Mammary epithelial cell (primary cell): ENCODE measurements at places on chromosomes 1 and 21.

DNA sequence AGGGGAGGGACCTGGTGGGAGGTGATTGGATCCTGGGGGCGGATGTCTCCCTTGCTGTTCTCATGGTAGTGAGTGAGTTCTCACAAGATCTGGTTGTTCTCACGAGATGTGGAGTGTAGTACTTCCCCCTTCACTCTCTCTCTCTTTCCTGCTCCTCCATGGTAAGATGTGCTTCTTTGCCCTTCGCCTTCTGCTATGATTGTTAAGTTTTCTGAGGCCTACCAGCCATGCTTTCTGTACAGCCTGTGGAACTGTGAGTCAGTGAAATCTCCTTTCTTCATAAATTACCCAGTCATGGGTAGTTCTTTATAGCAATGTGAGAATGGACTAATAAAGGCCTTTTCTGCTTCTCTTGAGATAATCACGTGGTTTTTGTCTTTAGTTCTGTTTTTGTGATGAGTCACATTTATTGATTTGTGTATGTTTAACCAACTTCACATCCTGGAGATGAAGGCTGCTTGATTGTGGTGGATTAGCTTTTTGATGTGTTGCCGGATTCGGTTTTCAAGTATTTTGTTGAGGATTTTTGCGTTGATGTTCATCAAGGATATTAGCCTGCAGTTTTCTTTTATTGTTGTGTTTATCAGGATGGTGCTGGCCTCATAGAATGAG, 45.5 kb downstream of the RABGAP1L start:
- no peak for DNase-seq

DNA sequence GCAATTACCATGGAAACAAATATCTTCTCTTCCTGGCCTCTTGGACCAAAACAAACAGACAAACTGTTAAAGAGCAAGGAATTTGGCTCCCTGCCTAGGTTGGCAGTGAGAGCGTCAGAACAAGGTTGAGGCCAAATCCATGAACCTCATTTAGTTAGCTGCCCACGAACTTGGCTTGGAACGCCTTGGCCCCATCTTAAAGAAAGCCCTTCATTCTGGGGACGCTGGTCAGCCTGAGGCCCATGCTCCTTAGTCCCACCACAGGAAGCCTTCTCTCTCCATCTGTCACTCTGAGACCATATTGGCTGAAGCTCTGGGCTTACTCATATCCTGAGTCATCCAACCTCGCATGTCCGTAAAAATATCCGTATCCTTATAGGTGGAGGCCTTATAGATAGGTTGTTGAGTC, 62.4 kb upstream of the DIRAS3 start:
- DNase-seq = peak; percentile 87

DNA sequence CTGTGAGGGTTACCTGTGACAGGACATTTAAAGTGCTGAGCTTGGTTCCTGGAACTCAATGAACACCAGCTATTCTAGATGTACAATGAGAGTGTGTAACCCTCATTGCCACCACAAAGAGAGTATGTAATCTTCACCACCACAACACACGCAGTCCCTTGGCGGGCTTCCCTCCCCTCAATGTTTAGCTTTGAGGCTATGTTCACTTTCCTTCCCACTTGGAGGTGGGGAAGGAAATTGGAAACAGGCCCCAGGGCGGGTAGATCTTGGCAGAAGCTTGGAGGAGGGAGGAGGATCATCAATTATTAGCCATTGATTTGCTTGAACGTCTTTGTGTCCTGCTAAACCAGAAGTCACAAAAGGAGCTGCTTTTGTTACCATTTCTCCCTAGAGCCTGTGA, 8.3 kb upstream of the COL16A1 start:
- DNase-seq = no peak

- DNase-seq = no peak
Observed at GRCh38 chr1:186780076-186780475, 48.7 kb upstream of the PLA2G4A start.

- DNase-seq = peak; percentile 100
Observed at GRCh38 chr1:218496561-218496960, 151.4 kb downstream of the TGFB2 start.

- peak; percentile 31 for DNase-seq
Observed at GRCh38 chr1:25245809-25246599, 1.2 kb downstream of the RSRP1 start.

- DNase-seq = no peak
Observed at GRCh38 chr1:173117108-173117633, 66.4 kb upstream of the TNFSF18 start.

DNA sequence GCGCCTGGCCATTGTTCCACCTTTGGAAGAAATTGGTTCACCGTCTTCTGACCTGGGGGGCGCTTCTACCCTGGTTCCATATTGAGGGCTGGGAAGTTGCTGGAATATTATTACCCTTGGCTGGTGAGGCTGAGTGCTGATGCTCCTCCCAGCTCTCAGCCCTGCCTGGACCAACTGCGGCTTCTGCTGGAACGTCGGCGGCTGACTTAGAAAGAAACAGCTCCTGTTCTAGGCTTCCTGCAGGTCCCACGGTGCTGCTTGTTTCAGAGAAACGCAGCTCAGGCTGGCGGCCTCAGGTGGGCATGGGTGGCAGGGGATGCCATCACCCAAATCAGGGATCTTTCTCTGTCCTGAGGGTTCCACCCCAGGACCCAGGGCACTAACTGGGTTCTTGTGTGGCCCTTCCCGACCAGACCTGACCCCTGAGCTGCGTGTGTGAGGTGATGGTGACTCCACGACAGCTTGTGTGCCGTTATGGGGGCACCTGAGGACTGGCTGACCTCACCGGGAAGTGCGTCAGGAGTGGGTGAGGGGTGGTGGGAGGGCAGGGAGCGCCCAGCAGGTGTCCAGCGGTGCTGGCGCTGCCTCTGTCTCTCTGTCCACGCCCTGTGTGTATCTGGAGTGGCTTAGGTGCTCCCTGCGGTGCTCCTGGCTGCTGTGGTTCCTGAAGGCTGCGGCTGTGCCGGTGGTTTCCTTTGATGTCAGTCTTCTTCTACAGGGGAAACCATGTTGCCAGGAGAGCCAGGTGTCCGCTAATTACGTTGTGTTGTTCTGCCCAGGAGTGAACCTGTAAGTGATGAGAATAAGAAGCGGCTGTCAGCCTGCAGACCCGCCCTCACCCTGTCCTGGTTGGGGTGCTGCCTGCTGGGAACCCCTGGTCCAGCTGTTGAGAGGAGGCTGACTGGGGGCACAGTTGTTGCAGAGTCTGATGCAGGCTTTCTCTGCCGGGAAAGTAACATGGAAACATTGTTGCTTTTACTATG, 8.9 kb downstream of the SKI start:
- no peak for DNase-seq

DNA sequence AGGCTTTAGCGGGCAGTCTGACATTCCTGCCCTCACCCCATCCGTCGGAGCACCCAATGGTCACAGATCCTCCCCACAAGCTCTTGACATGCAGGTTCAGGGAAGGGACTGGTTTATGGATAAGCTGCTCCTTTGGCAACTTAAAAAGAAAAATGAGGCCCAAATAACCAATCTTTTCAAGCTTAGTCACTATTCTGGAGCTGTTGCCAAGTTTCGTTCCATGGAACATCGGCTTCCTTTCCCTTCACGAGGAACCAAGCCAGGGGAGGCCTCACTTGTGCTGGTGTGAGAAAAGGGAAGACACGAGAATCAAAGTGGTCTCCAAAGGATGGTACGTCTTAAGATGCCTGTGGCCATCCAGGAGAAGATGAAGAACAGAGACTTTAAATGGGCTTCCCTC, 46.1 kb upstream of the LPAR3 start:
- no peak for DNase-seq

- no peak for DNase-seq
Observed at GRCh38 chr1:181049378-181049777, 15.6 kb downstream of the MR1 start.

DNA sequence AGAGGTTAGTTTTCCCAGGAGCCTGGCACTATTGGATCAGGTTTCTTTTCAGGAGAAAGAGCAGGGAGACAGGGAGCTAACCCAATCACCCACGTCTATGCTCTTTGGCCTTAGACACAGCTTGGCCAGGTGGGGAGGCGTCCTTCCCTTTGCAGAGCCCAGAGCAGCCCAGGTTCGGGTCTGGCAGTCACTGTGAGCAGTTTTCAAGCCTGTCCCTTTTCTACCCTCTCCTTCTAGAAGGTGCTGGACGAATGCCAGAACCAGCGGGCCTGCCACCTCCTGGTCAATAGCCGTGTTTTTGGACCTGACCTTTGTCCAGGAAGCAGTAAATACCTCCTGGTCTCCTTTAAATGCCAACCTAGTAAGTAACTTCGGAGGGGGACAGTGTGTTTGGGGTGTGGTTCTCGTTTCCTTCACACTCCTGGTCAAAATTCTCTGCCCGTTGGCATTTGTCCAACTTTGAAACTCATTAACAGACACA, 44.9 kb downstream of the EVA1C start:
- no peak for DNase-seq

GRCh38 chr1:167248707-167249642, 28.3 kb downstream of the POU2F1 start:
- DNase-seq = no peak

- no peak for DNase-seq
Observed at GRCh38 chr1:227912866-227913265, 34.9 kb downstream of the WNT9A start.

- peak; percentile 17 for DNase-seq
Observed at GRCh38 chr21:34333121-34333739, 30.6 kb upstream of the KCNE2 start.

DNA sequence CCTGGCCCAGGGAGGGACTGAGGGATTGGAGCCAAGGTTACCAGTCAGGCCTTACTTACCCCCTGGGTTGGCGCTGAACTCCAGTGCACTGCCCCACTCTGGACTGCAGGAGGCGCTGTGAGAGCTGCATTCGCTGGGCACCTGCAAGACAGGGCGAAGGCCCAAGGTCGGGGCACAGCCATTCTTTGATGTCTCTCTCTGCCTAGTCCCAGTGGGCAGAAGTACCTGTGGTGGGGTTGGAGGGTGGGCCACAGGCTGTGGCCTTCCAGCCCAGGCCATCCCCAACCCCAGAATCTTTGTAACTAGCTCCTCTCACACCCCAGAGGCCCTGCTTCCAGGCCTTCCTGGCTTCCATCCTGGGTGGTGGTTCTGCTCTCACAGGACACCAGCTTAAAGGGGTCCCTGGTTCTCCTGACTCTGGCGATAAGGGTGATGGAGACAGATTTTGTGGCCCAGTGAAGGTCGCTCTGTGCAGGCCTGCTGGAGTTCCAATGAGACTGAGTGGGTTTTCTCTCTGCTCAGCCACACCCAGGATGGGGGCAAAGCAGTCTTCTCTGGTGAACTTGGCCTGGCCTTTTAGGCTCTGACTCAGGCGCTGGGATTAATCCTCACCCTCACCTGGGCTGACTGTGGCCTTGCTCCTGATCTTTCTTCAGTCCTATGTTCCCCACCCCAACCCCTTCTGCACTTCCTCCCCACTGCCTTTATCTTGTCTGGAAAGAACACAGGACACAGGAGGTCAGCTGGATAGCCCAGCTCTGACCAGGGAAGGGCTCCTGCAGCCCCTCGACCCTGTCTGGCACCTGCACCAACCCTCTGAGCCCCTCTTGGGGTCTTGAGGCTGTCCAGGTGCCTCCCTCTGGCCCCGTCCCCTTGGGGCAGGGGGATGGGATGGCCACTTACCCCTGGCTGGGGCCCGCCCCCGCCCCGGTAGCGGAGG, 954 bp downstream of the MYOG start:
- no peak for DNase-seq

DNA sequence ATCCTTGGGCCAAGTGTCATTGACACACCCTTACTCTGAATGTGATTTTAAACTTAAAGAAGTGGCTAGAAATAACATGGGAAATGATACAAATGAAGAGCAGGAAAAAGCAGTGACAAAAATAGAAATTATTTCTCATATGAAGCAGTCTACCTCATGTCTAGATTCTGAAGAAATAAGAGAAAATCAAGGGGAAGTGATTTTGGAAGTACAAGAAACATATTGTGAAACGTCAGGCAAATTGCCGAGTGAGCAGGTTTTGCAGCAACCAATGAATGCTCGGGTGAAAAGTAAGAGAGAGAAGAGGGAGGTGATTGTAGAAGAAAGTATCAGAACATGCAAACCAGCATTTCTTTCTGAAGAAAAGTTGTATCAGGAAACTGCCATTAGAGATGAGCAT, 130.7 kb downstream of the MACF1 start:
- DNase-seq = no peak

- peak; percentile 61 for DNase-seq
Observed at GRCh38 chr1:109239409-109240068, 9.8 kb upstream of the CELSR2 start.

GRCh38 chr1:29974316-29974724, 738.0 kb downstream of the PTPRU start:
- DNase-seq = peak; percentile 91

DNA sequence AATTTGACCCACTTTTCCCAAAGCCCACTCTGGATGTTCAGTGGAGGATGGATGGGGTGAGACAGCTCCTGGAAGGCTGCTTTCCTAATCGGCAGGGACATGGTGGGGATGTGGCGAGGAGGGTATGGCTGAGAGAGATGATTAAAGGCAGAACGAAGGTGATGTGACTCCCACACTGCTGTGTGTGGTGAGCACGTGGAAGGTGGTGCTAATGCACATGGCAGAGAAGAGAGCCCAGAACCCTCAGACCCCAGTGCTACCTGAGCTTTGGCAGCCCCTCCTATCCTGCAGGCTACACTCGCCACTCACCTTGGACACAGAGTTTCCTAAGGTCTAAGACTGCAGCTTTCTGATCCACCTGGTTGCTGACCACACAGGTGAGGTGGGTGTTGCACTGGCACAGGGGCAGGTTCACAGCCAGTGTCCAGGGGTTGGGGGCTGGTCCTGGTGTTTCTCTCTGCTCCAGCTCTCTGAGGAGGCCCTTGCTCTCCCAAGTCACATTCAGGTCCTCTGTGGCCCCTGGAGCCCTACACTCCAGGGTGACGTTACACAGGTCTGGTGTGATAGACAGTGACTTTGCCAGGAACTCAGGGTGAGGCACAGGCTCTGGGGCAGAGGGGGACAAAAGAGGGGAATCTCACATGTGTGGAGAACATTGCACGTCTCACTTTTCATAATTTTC, 151.4 kb upstream of the ETV3 start:
- no peak for DNase-seq

DNA sequence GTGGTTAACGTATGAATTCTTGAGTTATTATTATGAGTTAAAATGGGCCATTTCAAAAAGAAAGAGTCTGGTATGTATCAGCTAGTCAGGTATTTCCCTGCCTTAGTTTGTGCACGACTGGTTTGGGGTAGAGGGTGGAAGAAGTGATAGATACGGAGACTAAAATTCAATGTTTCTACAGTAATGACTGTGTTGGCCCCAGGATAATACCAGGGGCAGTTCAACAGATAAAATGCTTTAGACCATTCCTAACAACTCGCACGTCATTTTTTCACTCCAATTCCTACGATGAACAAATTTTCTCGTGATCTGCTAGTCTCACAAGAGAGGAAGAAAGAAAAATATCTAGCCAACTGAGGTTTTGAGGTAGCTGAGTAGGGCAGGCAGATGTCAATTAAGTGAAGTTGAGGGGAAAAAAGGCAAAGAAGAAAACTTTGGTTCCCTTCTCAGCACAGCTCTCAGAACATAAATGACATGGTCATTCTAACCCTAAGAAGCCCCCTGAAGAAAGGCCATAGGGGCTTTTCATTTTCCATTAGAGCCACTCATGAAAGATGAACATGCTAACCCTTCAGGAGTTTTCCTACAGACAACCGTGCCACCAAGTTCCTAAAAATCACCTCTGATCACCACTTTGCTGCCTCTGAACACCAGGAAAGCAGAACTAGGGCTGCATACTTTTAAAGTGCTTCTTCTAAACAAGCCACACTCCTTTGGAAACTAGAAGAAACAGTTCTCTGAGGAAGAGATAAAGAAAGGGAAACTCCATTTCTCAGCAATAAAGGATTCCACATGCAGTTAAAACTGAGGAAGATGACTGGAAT, 5.6 kb downstream of the MCOLN2 start:
- DNase-seq = no peak

- DNase-seq = no peak
Observed at GRCh38 chr1:228922722-228923376, 187.6 kb downstream of the RHOU start.

- no peak for DNase-seq
Observed at GRCh38 chr1:31145648-31146047, 80.1 kb upstream of the PUM1 start.
